ENCODE measurements at places on chromosomes 5 and 9. TPM values are rescaled to one million over a fixed set of nuclear protein-coding genes. Genes with fewer than 3 reads are reported as not detected.

The EGFLAM gene
- 1.4 TPM for total RNA-seq

The PJA2 gene
- total RNA-seq, result 28.1 TPM

GRCh38 chr5:26054594-26054993 is 983.8 kb downstream of the CDH9 start:
- no peaks in the 10 kb centered on the region for H3K4me1 ChIP-seq
- no peaks in the 10 kb centered on the region for H3K27me3 ChIP-seq
- no peak overlapping the region for H3K27ac ChIP-seq
- no peaks in the 10 kb centered on the region for H3K36me3 ChIP-seq

DNA sequence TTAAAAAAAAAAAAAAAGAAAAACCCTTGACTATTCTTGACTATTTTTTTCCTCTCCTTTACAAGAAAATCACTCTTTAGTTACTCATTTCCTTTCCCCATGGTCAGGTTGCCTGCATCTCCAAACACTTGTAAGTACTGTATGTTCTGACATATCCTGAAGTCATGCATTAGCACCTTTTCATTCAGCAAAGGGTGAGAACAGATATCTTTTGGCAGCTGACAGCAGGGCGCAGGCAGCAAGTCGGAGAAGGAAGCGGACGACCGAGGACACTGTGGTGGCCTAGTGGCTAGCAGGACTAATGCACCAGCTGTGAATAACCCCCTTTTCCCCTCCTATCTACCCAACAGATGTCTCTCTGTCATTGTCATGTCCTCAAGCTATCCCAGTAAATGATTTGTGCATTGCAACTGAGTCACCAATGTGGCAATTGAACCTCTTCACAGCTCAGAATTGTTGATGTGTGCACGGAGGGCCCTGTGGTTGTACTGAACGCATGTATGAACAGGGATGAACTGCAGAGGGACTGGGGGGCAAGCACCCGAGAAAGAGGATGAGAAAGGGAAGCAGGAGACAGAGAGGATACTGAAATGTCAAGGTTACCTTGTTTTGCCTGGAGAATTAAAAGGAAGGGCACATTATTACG is 996.0 kb upstream of the ARRDC3 start:
- H3K4me1 ChIP-seq, result no peaks in the 10 kb centered on the region
- H3K27ac ChIP-seq, result no peak overlapping the region
- H3K27me3 ChIP-seq, result no peaks in the 10 kb centered on the region
- no peaks in the 10 kb centered on the region for H3K36me3 ChIP-seq
- no peak for DNase-seq
- no peak overlapping the region for H3K4me3 ChIP-seq

GRCh38 chr5:169036079-169036805 is 264.7 kb downstream of the SLIT3 start:
- H3K36me3 ChIP-seq, result no peaks in the 10 kb centered on the region
- no peak overlapping the region for H3K27ac ChIP-seq
- H3K27me3 ChIP-seq, result no peaks in the 10 kb centered on the region
- no peak for DNase-seq
- no peaks in the 10 kb centered on the region for H3K4me1 ChIP-seq

DNA sequence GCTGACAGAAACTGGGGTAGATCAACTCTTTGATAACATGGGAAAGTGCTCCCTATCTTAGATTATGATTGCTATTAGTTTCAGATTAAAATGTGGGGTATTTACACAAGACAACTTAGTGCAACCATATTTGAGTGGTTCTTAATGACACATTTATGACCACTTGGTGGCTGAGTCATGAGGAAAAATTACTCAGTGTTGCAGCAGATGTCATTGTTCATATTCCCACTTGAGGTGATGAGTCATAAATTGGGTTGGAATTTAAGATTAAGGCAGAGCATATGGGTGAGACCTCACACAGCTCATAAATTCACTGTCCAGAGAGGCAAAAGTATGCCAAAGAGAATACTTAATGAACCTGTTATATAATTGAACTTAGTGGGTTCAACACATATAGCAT is 408.3 kb downstream of the DMRT2 start:
- peak; percentile 7 for DNase-seq
- no peaks in the 10 kb centered on the region for H3K4me1 ChIP-seq
- H3K36me3 ChIP-seq, result no peaks in the 10 kb centered on the region
- no peak overlapping the region for H3K4me3 ChIP-seq
- H3K27ac ChIP-seq, result no peak overlapping the region

- no peaks in the 10 kb centered on the region for H3K27me3 ChIP-seq
- H3K27ac ChIP-seq, result peak overlapping the region; percentile 89
- H3K4me1 ChIP-seq, result peaks cover 32% of the 10 kb centered on the region
- peak overlapping the region; percentile 76 for H3K4me3 ChIP-seq
- no peaks in the 10 kb centered on the region for H3K36me3 ChIP-seq
Measured at GRCh38 chr9:94639999-94640376, 670 bp upstream of the FBP1 start.

DNA sequence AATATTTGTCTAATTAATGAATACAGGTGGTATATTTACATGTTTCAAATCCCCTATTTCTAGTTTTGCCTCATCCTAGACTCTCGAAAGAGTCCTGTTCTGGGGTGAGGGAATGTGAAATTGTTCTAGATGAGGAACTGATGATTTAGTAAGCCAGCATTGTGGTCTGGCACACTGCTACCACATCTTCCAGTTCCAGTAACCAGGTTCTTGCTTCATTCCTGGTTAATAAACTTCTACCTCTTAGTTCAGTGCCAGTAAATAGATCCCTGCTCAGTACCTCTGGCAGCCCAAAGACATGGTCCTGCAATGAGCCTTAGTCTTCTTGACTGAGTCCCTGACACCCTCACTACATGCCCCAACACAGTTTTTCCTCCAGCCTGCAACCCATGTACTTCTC is 207.7 kb downstream of the SREK1 start:
- no peaks in the 10 kb centered on the region for H3K36me3 ChIP-seq
- no peaks in the 10 kb centered on the region for H3K4me1 ChIP-seq
- no peak overlapping the region for H3K27ac ChIP-seq
- no peak overlapping the region for H3K4me3 ChIP-seq
- no peaks in the 10 kb centered on the region for H3K27me3 ChIP-seq

- peak; percentile 9 for DNase-seq
- H3K27me3 ChIP-seq, result no peaks in the 10 kb centered on the region
- H3K27ac ChIP-seq, result no peak overlapping the region
- H3K4me3 ChIP-seq, result no peak overlapping the region
- peaks cover 12% of the 10 kb centered on the region for H3K36me3 ChIP-seq
Measured at GRCh38 chr5:116076496-116076895, 8.3 kb upstream of the COMMD10 start.

- H3K27ac ChIP-seq, result no peak overlapping the region
- DNase-seq, result no peak
- no peak overlapping the region for H3K4me3 ChIP-seq
- no peaks in the 10 kb centered on the region for H3K36me3 ChIP-seq
- peaks cover 13% of the 10 kb centered on the region for H3K4me1 ChIP-seq
Measured at GRCh38 chr5:132303589-132303988, 9.4 kb downstream of the SLC22A4 start.

DNA sequence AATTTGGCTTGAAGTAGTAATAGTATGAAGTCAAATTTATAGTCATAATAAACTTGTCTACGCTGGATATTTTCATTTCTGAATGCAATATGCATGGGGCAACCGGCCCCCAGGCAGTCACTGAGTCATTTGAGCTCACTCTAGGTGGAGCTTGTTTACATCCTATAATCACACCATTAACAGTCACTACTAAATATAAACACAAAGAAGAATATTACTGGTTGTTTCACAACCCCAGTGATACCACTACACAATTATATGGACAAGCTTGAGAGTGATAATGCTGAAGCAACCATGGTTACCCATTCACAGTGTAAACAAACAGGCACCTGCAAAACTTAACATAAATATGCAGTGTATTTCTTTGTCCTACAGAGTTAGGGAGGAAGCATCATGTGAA is 68.7 kb downstream of the MARCHF3 start:
- H3K4me1 ChIP-seq, result no peaks in the 10 kb centered on the region
- H3K27me3 ChIP-seq, result no peaks in the 10 kb centered on the region
- DNase-seq, result no peak
- H3K4me3 ChIP-seq, result no peak overlapping the region
- H3K36me3 ChIP-seq, result no peaks in the 10 kb centered on the region

DNA sequence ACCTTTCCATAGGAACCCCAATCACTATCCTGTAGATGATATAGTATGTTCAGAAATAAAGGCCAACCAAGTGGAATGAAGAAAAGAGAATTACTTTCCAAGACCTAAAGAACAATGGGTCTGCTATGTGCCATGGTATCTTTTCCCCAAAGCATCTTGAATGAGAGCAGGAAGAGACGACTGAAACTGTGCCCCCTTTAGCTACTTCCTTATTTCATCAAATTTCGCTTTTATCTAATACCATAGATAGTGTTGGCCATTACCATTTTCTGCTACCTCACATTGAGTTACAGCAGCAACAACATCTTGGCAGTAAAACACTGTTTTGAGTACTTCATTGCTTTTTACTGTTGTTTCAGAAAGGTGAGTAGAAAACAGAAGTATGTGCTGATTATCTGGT is 266.6 kb downstream of the CD180 start:
- H3K4me3 ChIP-seq, result no peak overlapping the region
- no peaks in the 10 kb centered on the region for H3K36me3 ChIP-seq
- H3K27ac ChIP-seq, result no peak overlapping the region
- no peaks in the 10 kb centered on the region for H3K27me3 ChIP-seq
- no peaks in the 10 kb centered on the region for H3K4me1 ChIP-seq
- DNase-seq, result no peak

DNA sequence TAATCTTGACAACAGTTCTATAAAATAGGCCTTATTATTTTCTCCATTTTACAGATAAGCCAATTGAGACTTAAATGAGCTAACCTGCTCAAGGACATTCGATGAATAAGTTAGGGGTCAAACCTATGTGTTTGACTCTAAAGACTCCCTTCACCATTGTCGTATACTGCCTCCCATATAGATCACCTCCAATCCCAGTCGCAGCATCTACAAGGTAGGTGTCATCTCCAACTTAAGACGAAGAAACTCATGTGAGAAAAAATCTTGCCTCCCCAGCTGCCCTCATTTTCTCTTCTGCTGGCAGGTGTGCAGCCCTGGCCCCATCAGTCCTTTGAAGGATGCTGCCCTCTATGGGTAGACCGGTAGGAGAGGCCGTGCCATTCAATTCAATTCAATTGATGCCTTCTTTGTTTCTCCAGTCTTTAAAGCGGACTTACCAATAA is 75.2 kb upstream of the SMARCA2 start:
- no peak overlapping the region for H3K27ac ChIP-seq
- no peaks in the 10 kb centered on the region for H3K36me3 ChIP-seq
- no peaks in the 10 kb centered on the region for H3K27me3 ChIP-seq

- peaks cover 71% of the 10 kb centered on the region for H3K4me1 ChIP-seq
- no peak overlapping the region for H3K27ac ChIP-seq
- no peak for DNase-seq
- peak overlapping the region; percentile 83 for H3K4me3 ChIP-seq
- H3K36me3 ChIP-seq, result no peaks in the 10 kb centered on the region
Measured at GRCh38 chr9:71908825-71909224, 2.2 kb downstream of the ABHD17B start.

DNA sequence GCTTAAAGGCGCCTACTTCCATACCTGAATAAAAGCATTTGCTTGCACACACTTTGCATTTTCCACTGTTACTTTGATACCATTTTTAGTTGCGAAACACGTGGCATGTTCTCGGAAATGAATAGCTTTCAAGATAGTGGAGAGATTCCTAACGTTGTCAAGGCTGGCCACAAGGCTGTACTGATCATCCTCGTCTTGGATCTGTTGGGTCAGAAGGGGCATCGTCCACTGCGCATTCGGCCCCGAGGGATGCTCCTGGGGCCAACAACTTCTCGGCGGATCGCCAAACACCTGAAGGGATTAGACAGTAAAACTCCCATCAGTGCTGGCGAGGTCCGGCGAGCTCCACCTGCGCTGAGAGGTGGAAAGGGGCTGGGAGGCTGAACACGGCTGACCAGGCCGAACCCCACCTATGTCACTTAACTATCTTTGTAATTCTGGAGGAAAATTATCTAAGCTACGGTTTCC is 599 bp downstream of the RAD1 start:
- peak overlapping the region; percentile 88 for H3K27ac ChIP-seq
- H3K4me1 ChIP-seq, result peaks cover 42% of the 10 kb centered on the region
- DNase-seq, result peak; percentile 50
- H3K36me3 ChIP-seq, result peaks cover 3% of the 10 kb centered on the region
- peak overlapping the region; percentile 78 for H3K4me3 ChIP-seq
- H3K27me3 ChIP-seq, result no peaks in the 10 kb centered on the region

DNA sequence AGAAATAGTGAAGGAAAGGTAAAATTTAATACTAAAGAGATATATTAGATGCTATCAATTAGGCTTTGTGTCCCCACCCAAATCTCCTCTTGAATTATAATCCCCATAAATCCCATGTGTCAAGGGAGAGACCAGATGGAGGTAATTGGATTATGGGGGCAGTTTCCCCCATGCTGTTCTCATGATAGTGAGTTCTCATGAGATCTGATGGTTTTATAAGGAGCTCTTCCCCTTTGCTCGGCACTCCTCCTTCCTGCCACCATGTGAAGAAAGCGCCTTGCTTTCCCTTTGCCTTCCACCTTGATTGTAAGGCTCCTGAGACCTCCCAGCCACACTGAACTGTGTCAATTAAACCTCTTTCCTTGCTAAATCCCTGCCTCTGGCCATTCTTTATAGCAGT is 697.0 kb upstream of the RGMB start:
- no peaks in the 10 kb centered on the region for H3K4me1 ChIP-seq
- no peak overlapping the region for H3K27ac ChIP-seq
- no peaks in the 10 kb centered on the region for H3K36me3 ChIP-seq
- no peaks in the 10 kb centered on the region for H3K27me3 ChIP-seq
- no peak overlapping the region for H3K4me3 ChIP-seq
- DNase-seq, result no peak

DNA sequence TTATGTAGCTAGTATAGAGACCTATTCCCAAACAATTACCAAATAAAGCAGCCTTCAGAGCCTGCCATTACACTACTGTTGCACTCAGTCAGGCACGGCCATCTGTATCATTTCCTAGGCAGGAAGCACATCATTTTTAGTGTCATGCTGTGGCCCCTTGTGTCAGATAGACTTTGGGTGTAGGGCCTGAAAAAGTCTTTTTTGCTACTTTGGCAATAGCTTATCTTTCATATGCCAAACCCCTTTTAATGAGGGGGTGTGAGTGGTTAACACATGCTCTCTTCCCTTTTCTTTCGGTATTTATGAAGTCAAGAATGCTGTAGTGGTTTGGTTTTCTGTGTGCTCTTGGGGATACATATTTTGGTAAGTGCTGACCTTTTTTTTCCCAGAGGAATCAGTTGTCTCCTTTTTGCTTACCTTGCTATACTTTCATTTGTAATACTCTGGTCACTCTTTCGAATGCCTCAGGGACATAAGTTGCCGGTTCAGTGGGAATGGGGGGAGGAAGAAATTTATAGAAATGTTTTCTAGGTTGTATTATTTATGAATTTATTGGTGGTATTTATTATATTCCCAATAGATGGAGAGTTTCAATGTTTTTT is 209.8 kb downstream of the CSNK1G3 start:
- DNase-seq, result no peak
- H3K27ac ChIP-seq, result no peak overlapping the region
- H3K36me3 ChIP-seq, result no peaks in the 10 kb centered on the region
- no peak overlapping the region for H3K4me3 ChIP-seq
- no peaks in the 10 kb centered on the region for H3K4me1 ChIP-seq

Data from stomach (tissue), 19 donors.